NCI-H187 treated with DMSO at 0.1 percent for 48 hours (cell line): ENCODE measurements at places on chromosomes 16 and 17.

GRCh38 chr16:28990375-28991040, 5.7 kb downstream of the LAT start:
- no peak for DNase-seq

GRCh38 chr17:80261895-80262279, 1.2 kb downstream of the RNF213 start:
- no peak for DNase-seq

DNA sequence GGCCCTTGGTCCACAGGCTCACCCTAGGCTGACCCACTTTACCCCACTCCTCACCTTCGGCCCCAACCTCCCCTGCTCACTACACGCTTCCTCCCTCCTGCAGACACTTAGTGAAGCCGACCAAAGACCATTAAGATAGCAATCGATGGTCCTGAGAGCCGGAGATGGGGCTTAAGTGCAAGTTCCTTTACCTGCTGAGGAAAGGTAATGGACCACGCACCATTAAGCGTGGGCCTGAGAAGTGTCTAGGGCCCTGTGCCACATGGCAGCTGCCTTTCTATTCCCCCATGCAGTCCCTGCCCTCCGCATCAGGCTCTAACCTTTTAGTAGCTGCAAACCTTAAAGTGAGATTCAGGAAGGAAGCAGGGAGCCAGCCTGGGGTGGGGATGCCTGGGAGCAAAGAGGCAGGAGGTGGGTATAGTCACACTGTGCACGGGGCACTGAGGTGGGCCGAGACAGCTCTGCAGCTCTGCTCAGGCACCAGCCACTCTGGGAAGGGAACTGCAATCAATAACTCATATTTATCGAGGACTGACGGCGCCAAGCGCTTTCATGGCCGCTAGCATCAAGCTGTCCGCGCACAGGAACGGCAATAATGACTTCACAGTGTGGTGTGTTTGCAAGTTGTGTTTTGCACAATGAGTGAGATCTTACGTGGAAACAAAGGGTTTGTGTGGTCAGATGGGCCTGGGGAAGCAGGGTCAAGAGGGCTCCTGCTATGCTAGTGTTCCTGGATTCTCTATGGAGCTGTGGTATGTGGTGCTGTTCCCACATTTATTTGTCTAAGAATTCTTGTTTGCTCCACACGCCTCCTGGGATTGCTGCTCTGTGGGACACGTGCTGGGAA, 84.9 kb upstream of the CDC42EP4 start:
- peak; percentile 87 for DNase-seq

GRCh38 chr16:52404546-52404945, 142.4 kb downstream of the TOX3 start:
- no peak for DNase-seq
